Motor neuron (in vitro differentiated cells): ENCODE measurements at places on chromosomes 6 and 20. TPM values are rescaled to one million over a fixed set of nuclear protein-coding genes. Genes with fewer than 3 reads are reported as not detected.

TMC2 gene
- 0.14 and 0.21 TPM in 2 replicates for total RNA-seq

IPCEF1 gene
- 0.52 and 3.7 TPM in 2 replicates for total RNA-seq

IRF4 gene
- total RNA-seq: 0.07 and 0.14 TPM in 2 replicates

RIPOR3 gene
- total RNA-seq: 1.1 and 2.4 TPM in 2 replicates

STMND1 gene
- 0.29 and 0.62 TPM in 2 replicates for total RNA-seq

EYS gene
- 0.76 and 1.1 TPM in 2 replicates for total RNA-seq

GNAS-AS1 gene
- 0.76 and 0.92 TPM in 2 replicates for total RNA-seq

GCM1 gene
- 0.05 and 0.09 TPM in 2 replicates for total RNA-seq

LY6G6F gene
- not detected in 2 replicates for total RNA-seq

HLA-DOB gene
- 1.2 and 1.4 TPM in 2 replicates for total RNA-seq
